ENCODE measurements at places on chromosomes 7 and 10. TPM values are rescaled to one million over a fixed set of nuclear protein-coding genes. Genes with fewer than 3 reads are reported as not detected.

DNA sequence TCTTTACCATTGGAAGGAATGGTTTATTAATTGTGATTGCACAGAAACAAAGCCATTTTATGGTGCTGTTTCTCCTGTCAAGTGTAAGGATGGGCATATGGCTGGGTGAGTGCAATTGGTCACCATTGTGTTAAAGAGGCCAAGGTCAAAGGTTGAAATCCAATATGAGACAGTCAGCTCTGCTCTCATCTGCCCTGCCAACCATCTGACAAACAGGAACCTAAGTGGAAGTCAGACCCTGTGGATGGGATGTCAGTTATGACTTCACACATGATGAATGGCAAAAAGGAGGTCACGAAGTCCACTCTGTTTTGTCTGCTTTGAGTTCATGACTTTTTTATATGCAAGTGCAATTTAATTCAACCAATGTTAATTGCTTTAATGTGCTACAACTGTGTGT, 172.7 kb upstream of the TMEM229A start:
- no peak for DNase-seq

DNA sequence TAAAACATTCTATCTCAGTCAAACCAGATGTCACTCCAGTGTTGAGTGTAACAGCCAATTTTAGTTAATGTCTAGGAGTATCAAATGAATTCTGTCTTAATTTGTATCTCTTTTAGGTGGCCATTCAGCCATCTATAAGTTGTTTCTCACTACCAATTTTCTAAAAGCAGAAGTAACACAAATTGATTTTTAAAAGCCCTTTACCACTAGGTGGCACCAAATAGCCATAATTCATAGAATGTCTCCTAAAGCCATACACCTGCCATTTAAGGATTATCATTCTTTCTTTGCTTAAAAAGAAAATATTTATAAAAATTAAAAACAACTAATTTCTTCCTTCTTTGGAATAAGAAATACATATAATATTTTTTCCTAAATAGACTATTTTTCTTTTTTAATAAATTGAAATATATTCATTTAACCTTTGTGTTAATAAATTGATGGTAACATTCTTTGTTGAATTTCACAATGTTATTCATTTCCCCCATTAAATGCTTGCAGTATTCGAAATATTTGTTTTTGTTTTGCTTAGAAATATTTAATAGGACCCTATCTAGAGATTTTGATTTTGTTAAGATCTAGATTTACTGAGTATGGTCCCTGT, 107.8 kb upstream of the PPP1R3A start:
- DNase-seq: peak; percentile 63

The NRCAM gene
- 0.11 TPM for total RNA-seq

The OR6V1 gene
- total RNA-seq: not detected

Measured in Daoy (cell line).